ENCODE measurements at places on chromosomes 7 and 10.

DNA sequence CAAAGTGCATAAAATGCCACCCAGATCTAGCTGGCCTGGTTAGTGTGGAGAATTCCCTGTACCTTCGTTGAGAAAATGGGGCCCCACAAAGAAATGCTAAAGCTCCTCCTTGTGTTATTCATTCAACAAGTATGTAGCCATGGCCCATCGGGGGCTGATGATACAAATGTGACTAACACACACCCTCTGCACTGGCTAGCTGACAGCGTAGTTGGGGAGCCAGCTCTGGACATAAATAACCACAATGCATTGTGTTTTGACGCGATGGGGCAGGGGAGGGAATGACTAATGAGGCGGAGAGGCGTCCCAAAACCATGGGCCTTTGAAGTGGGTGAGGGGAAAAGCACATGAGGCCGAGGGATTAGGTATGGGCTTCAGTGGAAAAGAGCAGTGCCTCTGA, 28.2 kb upstream of the ASL start:
- no peak for DNase-seq

- no peak for DNase-seq
Measured at GRCh38 chr10:46298477-46299285, 11.9 kb downstream of the ANTXRL start.

DNA sequence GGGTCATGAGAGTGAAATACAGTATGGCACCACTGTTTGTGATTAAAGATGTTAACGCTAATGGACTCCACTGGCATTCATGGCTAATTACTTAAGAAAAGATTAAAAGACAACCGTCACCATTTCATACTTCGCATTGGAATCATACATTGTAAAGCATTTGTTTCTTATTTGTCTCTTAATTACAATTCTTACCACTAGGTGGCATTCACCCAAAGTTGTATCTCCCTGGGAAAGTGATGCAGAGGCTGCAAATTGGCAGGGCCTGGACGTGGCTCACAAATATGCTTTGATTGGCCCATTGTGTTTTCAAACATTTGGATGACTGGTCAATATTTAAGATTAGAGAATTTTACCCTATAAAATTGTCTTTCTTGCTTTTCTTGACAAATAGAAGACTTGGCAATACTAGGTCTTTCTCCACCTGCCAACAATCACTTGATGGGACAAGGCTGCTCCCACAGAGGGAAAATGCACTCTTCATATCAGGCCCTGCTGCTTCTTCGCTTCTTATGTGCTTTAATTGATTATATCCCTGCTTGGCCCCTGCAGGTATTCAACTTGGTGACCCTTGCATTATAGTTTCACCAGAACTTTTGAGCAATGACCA, 72.1 kb upstream of the STARD3NL start:
- DNase-seq: no peak

GRCh38 chr7:28988091-28988490, 30.0 kb upstream of the TRIL start:
- DNase-seq: no peak

DNA sequence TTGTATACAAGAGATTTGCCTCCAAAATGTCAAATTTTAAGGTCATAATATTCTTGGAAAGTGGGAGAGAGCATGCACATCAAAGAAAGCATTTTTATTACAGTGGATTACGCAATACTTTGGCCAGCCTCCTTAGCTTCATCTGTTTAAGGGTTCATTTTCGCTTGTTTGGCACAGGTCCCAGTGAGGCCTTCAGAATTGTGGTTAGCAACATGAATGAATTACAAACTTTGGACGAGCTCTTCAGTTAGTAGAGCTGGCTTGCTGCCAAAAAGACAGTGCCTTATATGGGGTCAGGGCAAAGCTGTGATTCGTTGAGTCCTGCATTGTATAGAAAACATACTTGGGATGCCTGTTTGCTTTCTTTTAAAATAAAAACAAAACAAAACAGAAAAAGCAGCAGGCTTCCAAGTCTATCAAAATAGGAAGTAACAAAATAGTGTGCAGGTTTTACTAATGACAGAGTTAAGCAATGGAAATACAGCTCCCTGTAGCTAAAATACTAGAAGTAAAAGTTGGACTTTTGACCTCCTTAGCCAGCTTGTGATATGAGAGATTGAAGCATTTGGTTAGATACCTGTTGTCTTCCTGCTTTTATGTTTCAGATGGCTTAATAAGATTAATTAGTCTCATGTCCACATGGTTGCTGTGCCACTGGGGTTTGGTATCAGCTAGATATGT, 190.8 kb downstream of the MLLT10 start:
- peak; percentile 28 for DNase-seq

DNA sequence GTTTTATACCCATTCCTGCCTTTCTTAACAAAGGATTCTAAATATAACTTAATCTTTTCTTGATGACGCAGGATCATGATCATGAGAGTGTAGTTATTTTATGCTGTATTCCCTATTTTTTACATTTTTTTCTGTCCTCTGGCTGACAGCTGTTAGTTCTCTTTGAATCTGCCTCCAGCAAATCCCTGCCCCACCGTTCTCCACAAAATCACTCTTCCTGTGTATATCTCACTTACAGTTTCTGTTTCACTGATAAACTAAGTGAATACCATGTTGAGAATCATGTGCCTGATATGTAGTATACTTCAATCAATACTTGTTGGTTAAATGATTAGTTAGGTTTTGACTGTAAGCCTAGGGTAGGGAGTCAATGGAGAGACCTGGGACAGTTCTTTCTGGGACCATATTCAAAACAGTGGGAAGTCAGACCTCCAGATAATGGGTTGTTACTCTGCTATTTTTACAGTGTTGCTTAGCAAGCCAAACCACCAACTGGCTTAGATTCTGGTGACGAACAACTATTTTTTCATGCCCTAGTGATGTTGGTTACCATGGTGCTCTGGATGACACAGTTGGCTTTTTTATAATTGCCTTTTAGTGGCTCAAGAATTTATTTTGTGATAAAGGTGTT, 12.8 kb downstream of the CNNM1 start:
- no peak for DNase-seq

- no peak for DNase-seq
Measured at GRCh38 chr7:15559416-15559928, 2.3 kb downstream of the AGMO start.

GRCh38 chr10:125548878-125549277, 134.1 kb downstream of the TEX36 start:
- no peak for DNase-seq

DNA sequence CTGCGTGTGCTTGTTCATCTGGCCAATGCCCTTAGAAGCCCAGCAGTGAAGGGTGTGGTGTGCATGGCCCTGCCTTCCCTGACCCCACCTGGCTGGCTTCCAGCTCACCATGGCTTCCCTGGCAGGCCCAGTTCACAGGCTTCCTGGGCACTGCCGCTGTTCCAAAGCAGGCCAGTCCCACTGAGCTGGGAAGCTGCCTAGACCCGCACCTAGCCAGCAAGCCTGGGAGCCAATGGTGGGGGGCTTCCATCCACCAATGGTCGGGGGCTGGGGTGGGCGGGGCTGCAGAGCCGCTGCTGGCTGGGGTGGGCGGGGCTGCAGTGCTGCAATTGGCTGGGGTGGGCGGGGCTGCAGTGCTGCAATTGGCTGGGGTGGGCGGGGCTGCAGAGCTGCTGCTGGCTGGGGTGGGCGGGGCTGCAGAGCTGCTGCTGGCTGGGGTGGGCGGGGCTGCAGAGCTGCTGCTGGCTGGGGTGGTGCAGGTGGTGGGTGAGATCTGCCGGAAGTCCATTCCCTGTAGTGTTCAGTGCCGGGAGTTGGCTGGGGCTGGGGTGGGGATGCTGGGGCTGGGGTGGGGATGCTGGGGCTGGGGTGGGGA, 12.4 kb downstream of the CALY start:
- DNase-seq: no peak

DNA sequence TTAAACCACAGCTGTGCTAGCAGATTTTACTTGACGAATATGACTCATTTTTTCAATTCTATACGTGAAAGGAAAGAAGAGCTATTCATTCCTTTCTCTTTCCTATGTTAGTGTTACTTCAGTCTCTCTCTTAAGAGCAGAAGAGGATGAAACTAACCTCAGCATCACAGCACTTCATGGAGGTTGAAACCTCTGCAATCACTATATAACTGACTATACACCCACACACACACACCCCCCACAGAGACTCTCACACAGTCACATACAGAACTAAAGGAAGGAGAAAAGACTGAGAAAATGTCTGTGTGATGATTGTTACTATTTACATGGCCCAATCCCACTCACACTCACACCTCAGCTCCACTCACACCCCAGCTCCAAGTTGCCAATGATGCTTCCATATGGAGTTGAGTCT, 104.2 kb downstream of the KIF20B start:
- no peak for DNase-seq

GRCh38 chr7:3955751-3956696, 655.0 kb downstream of the SDK1 start:
- DNase-seq: no peak

GRCh38 chr10:47190301-47190700, 109.7 kb upstream of the GDF10 start:
- DNase-seq: no peak

DNA sequence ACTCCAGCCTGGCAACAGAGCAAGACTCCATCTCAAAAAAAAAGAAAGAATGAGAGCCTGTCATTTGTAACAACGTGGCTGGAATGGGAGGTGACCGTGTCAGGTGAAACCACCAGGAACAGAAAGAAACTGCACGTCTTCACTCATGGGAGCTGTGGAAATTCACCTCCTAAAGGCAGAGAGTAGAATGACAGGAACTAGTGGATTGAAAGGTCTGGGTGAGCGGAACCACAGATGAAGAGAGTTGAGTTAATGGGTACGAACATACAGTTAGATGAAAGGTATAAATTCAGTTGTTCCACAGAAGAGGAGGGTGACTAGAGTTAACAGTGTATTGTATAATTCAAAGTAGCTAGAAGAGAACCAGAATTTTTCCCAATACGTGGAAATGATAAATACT, 78.6 kb downstream of the MAD1L1 start:
- DNase-seq: no peak

DNA sequence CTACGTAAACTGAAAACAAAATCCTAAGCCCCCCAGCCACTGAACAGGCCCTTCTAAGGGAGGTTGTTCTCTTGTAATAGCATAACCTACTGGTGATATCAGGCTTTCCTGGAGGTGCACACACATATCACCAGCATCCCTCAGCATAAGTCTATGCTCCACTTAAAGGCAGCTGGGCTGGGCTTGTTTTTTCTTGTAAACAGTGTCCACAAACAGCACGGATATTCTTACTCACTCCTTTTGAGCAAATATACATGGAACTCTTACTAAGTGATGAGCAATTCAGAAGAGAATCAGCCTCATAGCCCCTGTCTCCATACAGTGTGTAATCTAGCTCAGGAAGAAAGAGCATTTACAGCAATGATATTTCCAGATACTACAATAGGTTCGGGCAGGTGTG, 2.4 kb downstream of the LRIT1 start:
- no peak for DNase-seq

- DNase-seq: no peak
Measured at GRCh38 chr7:21293771-21294170, 134.1 kb upstream of the SP4 start.

- no peak for DNase-seq
Measured at GRCh38 chr10:101595591-101596433, 7.7 kb downstream of the DPCD start.

- DNase-seq: no peak
Measured at GRCh38 chr10:72085166-72085565, 3.2 kb downstream of the SPOCK2 start.

- DNase-seq: no peak
Measured at GRCh38 chr7:131945313-131945911, 389.0 kb upstream of the PODXL start.

DNA sequence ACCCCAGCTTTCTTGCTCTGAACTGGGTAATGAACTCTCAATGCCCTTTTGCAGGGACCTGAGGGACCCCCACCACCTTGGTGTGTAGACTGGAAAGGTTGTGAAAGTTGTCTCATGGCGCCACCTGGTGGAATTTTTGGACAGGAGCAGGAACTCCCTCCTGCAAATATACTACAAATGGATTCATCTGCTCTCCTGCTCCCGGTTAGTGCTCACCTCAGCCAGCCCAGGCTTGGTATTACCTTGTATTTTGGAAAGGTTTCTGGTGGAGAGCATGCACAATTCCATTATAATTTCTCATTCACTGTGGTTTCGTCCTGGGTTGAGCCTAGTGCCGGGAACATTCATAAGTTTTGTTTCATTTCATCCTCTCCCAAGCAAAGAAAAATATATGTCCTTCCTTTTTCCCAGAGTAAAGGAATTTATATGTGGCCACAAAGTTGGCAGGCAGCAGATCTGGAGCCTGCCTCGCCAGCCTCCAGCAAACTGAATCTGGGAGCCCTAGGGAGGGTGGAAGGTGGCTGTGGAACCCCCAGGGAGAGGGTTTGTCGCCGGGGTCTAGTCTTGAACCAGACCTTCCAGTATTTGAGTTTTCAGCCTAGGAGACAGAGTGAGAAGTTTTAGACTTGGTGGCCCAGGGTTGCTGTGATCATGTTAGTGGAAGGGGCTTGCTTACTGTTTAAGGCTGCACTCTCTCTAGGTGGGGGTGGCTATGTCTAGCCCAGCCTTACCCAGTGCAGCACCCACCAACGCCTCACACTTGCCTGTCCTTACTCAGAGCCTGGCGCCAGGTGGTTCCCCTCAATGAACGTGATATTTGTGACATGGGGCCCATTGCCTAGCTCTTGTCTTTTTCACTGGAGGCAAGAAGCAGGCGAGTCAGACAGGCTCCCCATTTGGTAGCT, 9.5 kb downstream of the FAM241B start:
- DNase-seq: peak; percentile 11

DNA sequence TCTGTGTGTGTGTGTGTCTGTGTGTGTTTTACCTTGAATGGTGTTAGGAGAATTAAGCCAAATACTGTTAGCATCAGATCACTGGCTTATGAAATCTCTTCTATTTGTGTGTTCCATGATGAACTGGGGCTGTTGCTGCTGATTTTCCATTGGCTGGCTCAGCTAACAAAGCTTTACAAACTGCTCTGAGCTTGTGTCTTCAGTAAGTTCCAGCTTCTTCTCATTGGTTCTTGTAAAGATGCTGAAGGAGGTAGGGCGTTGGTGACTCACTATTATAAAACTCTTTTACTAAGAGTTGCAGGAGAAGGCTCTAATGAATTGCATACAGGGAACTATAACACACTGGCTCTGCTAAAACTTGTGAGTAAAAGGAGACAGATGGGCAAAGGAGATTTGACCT, 136.4 kb upstream of the PRKCQ start:
- DNase-seq: no peak

DNA sequence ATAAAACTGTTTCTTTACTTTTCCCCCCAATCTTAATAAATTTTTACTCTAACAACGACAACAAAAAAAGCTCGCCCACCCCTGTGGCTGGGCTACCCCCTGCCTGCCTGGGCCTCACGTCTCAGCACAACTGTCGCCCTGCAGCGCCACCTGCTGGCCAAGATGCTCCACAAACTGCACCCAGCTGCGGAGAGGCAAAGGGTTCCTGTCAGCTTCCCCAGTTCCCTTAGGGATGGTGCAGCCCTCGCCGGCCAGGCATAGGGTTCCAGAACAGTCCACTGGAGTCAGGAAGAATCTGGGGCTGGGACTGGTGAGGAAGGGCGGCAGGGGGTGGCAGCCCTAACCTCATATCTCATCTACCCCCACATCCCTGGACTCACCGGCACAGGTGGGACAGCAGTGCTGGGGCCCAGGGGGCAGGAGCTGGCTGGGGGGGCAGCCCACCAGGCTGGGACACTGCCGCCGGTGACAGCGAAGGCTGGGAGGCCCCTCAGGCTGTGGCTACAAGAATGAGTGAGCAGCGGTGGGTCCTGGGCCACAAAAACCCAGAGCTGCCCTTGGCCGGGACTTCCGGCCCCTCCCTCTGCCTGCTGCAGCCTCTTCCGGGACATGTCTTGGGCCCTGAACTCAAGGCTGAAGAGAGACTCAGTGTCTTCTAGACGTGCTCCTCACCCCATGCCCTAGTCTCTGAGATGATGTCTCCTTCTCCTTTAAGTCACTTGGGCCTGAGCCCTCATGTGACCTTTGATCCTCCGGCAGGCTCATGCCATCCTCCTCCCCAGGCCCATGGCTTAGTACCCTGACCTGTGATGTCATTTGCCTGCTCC, 21.2 kb downstream of the ATP6V1F start:
- DNase-seq: peak; percentile 13
